Stimulated activated CD8-positive, alpha-beta memory T cell treated with anti-CD3 and anti-CD28 coated beads, Interleukin-15, amount 100 ng/mL, for 48 hours (primary cell): ENCODE measurements at places on chromosomes 1 and 21.

GRCh38 chr21:45460011-45460565 lies 55.1 kb downstream of the COL18A1 start:
- no peak for DNase-seq

- no peak for DNase-seq
These were observed 120.5 kb downstream of the TMEM53 start for GRCh38 chr1:44553771-44554170.

GRCh38 chr1:110912784-110913183 lies 39.8 kb downstream of the CD53 start:
- no peak for DNase-seq

DNA sequence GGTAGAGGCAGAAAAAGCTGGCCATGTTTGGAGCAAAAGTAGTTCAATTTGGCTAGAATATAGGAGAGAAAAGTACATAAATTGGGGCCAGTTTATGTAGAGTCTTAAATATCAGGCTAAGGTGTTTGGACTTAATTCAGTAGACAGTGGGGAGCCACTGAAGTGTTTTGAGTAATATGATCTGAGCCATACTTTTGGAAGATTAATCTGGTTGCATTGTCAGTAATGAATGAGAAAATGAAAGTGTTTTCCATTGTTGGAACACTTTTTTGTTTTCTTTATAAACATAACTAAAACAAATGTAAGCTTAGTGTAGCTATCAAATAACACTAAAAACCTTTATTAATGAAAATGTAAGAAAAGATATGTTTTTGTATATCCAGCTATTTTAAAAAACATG lies 42.1 kb downstream of the POU2F1 start:
- DNase-seq, result no peak

DNA sequence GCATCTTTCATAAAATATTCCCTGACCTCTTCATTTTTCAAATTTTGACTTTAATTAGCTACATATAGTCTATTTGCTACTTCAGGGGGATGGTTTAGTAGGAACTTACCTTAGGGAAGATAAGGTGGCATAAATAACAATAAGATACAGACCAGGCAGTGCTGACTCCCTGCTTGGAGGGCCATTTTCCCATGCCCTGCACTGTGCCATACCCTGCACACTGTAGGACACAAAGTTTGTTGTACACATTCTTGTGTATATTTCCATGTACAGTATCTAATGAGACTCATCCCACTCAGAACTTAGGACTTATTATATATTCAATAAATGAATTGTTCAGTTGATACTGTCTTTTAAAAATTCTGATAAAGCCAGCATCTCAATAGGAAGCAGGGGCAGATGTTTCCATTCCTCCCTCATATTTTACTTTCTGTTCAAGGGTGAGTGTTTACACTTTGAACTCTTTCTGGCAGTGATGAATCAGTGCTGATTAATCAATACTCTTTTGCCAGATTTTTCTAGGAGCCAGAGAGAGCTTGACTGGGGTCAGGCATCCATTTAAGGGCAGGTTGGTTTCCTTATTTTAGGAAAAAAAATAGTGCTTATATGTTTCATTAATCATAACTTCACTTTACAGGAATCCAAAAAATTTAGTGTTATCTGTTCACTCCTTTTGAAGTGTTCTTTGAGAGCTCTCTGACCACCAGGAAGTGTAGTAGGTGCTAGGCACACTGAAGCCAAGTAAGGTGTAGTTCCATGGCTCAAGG lies 30.6 kb downstream of the MPZL1 start:
- DNase-seq, result no peak

GRCh38 chr1:22290611-22291010 lies 147.7 kb upstream of the WNT4 start:
- DNase-seq, result no peak

DNA sequence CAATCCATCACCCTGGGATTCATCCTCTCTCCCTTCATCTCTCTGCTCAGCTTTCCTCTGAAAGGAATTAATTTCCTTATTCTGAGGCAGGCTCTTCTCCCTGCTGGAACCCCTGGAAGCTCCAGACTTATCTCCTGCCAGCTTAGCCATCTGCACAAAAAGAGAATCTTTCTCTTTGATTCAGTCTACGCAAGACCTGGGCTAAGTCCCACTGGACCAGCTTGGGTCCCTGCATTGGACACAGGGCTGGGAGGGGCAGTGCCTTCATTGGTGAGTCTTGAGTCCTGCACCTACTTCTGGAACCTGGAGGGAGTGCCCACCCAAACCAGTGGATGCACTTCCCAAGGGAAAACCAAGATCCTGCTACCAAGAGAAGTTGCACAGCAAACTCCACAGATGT lies 271.7 kb upstream of the CSF3R start:
- DNase-seq, result no peak

DNA sequence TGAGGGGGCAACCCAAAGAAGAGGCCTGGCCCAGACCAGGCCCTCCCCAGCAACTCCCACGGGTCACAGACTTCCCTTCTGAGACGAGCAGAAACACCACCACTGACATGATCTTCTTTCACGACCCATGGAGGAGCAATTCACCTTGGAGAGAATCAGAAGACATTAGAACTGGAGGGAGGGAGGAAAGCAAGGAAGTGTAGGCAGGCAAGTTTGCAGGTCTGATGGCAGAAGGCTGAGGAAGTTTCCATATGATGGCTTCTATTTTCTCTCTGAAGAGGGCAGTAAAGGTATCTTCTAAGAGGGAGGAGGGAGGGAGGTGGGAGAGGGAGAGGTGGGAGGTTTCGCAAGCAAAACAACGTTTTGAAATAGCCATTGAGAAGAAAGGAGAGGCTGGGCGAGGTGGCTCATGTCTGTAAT lies 1.4 kb upstream of the UBXN10 start:
- DNase-seq, result no peak

- no peak for DNase-seq
These were observed 13.5 kb downstream of the GNG4 start for GRCh38 chr1:235635938-235636662.

GRCh38 chr1:98797506-98797905 lies 136.0 kb downstream of the SNX7 start:
- DNase-seq, result no peak
